ENCODE measurements at places on chromosomes 7 and 10.

GRCh38 chr10:4767033-4767814, 58.8 kb upstream of the AKR1E2 start:
- no peak for DNase-seq

- DNase-seq: no peak
Measured at GRCh38 chr7:155435110-155435509, 22.8 kb upstream of the EN2 start.

- no peak for DNase-seq
Measured at GRCh38 chr7:117237646-117238045, 85.2 kb downstream of the WNT2 start.

- DNase-seq: peak; percentile 37
Measured at GRCh38 chr10:119341459-119342301, 134.3 kb downstream of the GRK5 start.

- DNase-seq: no peak
Measured at GRCh38 chr10:7493996-7494395, 83.2 kb upstream of the SFMBT2 start.

DNA sequence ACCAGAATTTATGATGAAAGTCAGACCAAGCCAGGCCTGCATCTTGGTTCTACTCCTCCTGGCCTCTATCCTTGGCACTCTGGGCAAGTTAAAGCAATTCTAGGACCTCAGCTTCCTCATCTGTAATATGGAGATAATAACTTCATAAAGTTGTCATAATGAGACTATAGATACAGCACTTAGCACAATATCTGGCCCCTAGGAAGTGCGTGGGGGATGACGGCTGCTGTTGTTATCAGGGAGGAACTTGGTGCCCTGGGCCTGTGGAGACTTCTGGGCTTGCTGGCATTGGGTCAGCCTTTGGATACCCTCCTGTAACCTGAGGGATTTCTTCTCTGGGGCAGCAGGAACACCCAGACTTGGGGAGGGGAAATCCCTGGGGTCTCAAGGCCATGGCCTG, 27.6 kb downstream of the PFKFB3 start:
- no peak for DNase-seq

DNA sequence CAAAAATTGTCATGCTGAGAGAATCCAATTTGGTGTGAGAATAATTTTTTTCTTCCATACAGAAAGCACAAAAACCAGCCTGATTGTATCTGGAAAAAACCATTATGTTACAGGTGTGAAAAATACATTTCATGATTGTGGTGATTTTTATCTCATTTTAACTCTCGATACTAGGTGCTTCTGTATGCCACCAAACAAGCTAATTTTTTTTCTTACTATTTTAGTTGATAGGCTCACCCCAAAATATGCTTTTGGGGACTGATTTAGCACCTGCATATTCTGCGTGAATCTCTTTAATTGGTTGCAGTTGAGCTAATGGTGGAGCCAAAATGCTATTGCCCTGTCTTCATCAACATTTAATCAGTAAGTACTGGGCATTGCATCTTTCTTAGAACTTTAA, 1.9 kb downstream of the DMTF1 start:
- no peak for DNase-seq

DNA sequence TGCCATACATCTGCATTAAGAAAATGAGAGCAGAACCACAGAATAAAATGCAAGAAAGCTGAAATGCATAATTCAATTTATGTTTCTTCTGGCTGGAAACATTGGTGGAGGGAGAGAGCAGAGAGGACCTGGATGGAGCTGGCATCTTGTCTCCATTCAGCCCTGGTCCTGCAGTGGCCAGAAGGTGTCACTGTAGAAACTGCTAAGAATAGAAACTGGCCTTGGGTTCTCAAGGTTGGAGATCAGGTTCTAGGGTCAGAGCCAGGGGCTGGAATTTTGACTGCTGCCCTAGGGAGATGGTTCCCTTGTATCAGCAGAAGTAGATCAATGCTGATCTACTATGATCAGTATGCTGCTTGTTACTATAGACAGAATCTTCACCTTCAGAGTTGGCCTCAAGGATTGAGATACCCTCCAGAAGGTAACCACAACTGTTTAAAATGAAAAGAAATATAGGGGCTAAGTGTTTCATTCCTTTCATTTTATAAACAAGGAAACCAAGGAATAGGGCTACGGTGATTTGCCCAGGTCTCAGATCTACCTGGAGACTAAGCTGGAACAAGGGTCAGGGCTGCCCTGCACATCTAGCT, 13.1 kb downstream of the TAS2R41 start:
- DNase-seq: no peak

GRCh38 chr7:45219130-45219529, 61.5 kb downstream of the RAMP3 start:
- no peak for DNase-seq

GRCh38 chr7:25075459-25075858, 49.6 kb downstream of the CYCS start:
- no peak for DNase-seq

GRCh38 chr10:34922138-34922537, 107.0 kb upstream of the PARD3 start:
- no peak for DNase-seq

- no peak for DNase-seq
Measured at GRCh38 chr10:120087109-120087508, 194.6 kb downstream of the SEC23IP start.

GRCh38 chr7:17946591-17946990, 6.3 kb upstream of the SNX13 start:
- no peak for DNase-seq

DNA sequence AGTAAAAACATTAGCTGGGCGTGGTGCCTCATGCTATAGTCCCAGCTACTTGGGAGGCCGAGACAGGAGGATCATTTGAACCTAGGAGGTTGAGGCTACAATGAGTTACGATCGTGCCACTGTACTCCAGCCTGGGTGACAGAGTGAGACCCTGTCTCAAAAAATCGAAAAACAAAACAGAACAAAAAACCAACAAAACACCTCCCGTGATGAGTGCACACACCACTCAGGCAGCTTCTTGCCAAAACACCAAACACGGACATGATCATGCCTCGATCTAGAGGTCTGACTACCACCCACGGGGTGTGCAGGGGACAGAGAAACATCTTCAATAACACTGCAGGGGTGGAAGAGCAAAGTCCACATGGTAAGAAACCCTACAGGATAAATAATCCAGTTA, 44.4 kb downstream of the AMZ1 start:
- no peak for DNase-seq

DNA sequence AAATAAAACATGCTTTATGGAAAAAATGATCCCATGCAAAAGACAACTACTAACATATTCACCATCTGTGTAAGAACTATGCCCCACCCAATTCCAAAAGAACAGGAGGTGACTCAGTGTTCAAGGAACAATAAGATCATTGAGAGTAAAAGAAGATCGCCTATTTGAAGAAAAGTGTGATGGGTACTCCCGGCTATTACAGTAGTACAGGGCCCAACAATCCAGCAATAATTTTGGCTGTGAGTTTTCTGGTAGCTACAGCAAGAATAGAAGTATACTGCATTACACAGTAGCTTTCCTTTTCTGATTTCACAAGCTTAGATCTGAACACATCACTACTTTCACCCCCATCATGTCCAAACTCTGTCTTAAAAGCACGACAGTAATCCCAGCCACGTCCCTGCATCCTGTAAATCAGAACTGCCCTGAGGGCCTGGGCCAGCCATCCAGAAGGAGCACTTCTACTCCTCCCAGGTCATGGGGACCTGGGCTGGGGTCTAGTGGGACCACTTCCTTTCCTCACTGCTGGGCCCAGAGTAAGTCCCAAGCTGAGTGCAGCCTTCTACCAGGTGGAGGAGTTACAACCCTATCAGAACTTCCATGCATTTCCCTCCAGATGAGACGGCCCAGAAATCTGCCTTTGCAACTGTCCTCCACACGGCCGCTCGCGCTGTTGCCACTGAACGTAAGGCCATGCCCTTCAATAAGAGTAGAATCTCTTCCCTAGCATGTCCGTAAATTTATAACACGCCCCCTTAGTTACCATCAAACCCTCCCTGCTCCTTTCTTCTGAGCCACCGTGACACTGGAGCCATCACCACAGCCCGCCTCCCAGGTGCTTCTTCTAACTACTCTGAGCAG, 7.9 kb downstream of the ESYT2 start:
- no peak for DNase-seq

GRCh38 chr7:977326-978048, 2.1 kb upstream of the COX19 start:
- no peak for DNase-seq

DNA sequence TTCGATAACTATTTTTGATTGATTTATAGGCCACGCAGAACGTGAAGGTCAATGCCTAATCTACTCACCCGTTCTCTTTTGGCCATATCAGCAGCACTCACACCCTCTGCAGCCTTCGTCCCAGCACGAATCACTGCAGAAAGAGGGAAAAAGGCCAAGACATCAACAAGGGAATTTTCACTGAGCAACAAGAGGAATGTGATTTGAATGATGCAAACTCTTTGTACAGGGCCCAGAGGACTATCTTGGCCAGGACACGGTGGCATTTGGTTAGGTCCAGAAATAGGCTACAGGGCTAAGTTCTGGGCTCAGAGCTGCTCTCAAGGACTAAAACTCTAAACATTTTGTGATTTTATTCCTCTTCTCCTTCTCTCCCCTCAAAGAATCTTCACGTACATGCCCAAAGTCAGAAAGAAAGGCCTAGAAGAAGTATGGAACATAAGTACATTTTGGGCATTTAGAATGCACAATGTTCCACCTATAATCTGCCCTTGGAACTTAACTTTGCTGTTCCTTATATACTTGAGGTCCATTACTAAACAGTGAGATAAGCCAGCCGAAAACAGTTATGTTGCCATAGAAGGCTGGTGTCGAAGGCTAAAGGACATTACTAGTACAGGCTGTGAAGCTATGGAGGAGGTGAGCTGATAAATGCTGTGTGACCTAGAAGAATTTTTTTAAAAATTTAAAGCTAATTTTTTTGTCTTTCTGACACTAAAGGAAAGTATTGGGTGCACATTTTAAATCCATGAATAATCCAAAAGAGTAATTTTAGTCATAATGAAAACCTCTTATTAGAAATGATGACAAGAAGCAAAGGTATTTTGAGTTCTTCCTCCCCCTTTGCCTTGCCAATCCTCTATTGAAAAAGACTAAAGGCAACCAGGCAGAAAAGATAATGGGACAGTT, 20.0 kb downstream of the RBM28 start:
- DNase-seq: no peak

DNA sequence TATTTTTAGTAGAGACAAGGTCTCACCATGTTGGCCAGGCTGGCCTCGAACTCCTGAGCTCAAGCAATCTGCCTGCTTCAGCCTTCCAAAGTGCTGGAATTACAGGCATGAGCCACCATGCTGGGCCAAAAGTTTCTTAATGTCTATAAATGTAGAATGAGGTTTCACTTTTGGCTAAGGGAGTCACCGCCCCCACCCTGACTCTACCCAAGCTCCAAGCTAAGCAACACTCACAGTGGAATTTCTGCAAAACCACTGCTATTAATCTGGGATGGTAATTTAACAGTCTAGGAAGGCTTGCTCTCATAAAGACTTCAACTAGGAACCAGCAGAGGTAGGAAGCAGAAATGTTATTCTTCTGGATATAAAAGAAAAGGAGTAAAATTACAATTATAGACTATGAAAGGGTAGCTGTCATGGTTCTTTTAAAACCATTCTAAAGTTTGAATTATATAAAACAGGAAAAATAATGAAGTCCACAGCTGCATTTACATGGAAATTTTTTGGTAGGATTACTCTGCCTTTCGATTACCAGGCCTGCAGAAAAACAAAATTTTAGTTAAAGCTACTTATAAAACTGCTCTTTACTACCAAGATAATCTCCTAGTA, 211.6 kb downstream of the SFMBT2 start:
- DNase-seq: no peak

GRCh38 chr7:30206491-30206890, 71.7 kb downstream of the MTURN start:
- no peak for DNase-seq

- no peak for DNase-seq
Measured at GRCh38 chr7:101156866-101157589, 2.8 kb downstream of the AP1S1 start.

DNA sequence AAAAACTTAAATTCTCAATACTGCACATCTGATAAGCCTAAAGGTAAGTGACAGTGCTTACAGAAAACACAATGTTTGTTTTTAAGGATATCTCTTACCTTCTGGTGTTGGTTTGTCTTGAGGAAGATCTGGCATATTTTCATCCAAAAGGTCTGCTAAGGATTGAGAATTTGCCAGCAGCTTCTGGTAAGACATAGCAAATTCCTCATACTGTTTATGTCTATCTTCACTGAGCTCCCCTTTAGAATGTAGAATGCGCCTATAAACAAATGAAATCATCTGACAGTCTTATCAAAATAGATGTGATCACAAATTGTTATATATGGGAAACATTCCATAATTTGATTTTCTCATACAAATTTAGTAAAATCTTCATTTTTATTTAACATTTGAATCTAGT, 28.7 kb downstream of the UPF2 start:
- DNase-seq: no peak

DNA sequence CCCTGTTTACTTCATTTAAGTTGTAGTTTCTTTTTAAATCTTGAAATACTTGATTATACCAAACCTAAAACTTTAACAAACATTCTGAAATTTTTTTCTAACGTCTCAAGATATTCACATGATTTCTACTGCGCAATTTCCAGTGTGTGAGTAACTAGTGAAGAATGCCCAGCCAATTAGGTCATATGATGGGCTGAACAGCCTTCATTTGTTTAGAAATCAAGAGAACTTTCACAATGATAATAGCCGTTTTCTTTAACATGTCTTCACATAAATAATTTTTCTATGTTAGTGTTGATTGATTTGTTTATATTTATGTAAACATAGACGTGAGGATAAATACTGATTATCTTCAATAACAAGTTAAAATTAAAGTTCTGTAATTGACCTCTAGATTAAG, 21.8 kb downstream of the STAM start:
- DNase-seq: no peak

GRCh38 chr10:84308481-84309304, 19.7 kb upstream of the CCSER2 start:
- DNase-seq: no peak

- no peak for DNase-seq
Measured at GRCh38 chr7:131619336-131620305, 63.2 kb upstream of the PODXL start.

GRCh38 chr7:151232917-151233701, 826 bp downstream of the CHPF2 start:
- DNase-seq: peak; percentile 57

DNA sequence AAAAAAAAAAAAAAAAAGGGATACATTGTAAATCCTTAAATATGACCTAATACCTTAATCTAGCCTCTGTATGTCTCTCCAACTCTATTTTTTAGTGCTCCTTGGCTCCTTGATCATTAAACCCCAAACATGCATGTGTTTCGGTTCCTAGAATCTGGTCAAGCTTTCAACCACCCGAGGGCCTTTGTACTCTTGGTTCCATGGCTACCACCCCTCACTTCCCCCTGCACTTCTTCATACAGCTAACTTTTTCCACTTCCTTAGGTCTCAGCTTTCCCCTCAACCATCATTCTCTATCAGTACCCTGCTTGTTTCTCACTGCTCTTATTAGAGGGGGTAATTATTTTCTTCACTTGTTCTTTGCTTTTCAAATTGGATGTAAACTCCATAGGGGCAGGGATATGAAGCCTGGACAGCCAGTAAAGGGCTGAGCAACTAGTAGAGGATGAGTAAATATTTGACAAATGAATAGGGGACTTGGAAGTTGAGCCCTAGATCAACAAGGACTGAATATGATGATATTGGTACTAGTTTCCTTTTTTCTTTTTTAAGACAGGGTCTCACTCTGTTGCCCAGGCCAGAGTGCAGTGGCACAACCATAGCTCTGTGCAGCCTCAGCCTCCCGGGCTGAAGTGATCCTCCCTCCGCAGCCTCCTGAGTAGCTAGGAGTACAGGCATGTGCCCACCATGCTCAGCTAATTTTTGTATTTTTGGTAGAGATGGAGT, 4.3 kb upstream of the GDI2 start:
- DNase-seq: no peak

Measured in activated CD4-positive, alpha-beta T cell treated with anti-CD3 and anti-CD28 coated beads for 1 hour (primary cell).